ENCODE measurements at places on chromosomes 11 and 22. TPM values are rescaled to one million over a fixed set of nuclear protein-coding genes. Genes with fewer than 3 reads are reported as not detected.

- DNase-seq: no peak
These were observed 148.1 kb downstream of the FBXO7 start for GRCh38 chr22:32622744-32623110.

The SEC14L6 gene
- not detected for polyA plus RNA-seq

GRCh38 chr22:50700387-50701075 lies 27.9 kb downstream of the SHANK3 start:
- DNase-seq: peak; percentile 94

The SERHL2 gene
- polyA plus RNA-seq: 0.89 TPM

DNA sequence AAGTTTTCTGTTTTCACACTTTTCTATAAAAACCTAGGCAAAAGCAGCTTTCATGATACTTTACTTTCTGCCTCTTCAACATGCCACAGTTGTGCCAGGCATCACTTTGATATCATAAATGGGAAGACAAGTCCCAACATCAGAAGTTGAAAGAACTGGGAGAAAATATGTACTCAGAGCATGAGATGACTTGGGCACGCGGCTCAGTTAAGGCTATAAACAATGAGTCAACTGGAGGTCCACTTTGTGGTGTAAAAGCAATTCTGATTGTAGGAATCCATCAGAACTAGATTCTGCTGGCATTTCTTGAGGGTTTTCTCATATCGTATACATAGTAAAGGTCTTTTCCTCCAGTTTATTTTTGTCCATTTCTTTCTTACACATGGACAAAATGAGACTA lies 109.7 kb upstream of the USP47 start:
- no peak for DNase-seq

DNA sequence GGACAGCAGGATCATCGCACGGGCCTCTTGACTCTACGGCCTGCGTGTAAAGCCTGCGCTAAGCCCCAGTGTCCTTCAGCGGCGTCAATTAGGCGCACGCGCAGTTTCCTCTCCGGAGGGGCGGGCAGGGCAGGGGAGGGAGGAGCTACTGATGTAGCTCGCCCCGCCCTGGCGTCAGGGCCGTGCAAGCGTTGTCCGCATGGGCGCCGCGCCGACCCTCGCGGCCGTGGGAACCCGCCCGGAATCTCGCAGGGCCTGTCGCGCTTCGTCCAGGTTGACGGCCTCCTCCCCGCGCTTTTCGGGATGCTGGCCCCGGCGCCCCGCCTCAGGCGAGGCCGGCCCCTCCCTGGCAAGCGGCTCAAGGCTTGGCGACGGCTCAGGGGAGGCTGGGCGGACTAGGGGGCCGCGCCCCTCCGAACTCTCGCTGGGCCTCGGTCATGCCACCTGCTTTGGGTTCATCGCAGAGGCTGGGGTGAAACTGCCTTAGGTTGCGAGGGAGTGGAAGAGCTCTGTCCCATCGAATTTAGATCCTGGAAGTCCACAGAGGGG lies 61.1 kb downstream of the ST3GAL4 start:
- peak; percentile 90 for DNase-seq

- peak; percentile 89 for DNase-seq
These were observed at the start of gene TRIM34 for GRCh38 chr11:5624489-5625279. Gene TRIM34, plus strand, starts transcription at chr11:5625001. Its CDS starts 7,331 bp downstream, at chr11:5632332.

The MIAT gene
- 0.27 TPM for polyA plus RNA-seq
